COR-L47 (cell line): ENCODE measurements at places on chromosomes 4 and X.

DNA sequence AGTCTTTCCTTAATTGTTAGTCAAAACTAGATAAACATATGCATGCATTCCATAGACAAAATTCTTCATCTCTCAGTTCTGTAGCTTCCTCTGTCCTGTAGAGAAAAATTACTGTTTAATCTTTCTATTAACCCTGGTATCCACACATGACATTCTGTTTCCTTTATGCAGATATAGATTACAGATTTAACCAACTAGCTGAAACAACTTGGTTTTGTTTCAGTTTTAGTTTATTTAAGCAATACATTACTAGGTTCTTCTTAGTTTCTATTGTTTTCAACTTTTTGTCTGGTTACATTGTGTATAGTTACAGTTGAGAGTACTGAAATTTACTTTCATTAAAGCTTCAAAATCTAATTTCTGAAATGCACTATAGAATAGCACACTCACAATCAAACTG is 933.9 kb upstream of the EPHA5 start:
- no peak for DNase-seq

DNA sequence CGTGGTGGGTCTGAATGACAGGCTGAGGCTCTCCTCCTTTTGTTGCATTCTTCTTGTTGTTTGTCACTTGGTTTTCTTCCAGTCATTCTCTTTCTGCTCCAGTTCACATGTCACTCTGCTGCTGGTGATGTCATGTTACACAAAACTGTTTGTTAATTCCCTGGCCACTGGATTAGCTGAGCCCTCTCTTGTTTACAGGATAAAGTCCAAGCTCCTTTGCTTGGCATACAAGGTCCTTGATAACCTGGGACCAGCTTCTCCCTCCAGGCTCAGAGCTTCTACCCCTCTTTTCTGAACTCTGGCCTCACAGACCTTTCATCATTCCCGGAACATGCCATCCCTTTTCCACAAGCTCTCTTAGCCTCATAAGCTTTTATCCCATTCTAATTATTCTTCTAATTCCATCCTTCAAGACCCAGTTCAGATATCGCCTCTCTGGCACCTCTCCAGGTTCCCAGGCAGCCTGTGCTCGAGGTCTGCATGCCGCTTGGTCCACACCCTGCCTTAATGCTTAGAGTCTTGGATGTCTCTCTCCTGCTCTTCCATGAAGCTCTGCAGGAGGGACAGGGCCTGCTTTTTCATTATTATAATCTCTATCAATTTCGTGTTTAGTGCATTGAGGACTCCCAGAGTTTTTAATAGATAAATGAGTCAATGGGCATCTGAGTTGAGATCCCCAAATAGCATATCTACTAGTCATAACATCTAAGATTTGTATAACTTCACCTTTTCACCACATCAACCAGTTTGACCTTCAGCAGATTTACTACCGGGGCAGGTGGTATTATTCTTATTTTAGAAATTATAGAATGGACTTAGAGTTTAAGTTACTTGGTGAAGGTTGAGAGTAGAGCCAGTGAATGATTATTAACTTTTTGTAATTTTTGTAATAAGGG is 98.7 kb downstream of the TMEM131L start:
- DNase-seq: peak; percentile 23

GRCh38 chr4:140738139-140738538 is 18.0 kb downstream of the TBC1D9 start:
- DNase-seq: no peak

- peak; percentile 0 for DNase-seq
Observed at GRCh38 chrX:94662689-94663088, 988.7 kb downstream of the FAM133A start.

DNA sequence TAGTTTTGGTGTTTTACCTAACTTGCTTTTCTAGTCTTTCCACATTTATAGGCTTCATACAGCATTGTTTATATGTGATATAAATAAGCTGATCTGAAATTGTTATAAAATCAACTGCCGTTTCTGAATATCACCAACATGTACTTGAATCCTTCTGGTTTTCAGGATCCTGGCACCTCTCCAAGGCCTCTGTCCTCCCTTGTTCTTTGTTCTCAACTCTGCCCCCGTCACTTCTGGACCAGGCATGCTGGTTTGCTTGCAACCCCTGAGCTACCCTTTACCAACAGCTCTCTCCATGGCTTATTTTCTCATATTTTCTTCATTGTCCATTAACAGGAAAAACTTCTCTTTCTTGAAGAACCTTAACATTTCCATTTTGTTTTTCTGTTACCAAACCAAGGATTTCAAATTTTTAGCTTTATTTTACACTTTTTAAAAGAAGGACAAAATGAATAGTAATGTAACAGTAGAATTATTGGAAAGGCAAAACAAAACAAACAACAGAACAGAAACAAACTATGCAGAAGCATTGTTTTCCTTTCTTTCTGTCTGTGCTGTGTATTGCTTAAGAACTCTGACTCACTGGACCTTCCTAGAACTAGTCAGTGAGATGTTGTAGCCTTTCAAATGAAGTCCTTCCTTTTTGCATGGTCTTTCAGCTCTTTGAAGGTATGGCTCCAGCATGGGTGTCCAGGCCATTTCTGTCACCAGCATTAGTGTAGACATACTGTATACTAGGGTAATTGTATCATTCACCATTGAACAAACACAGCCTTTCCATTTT is 44.8 kb downstream of the BANK1 start:
- DNase-seq: peak; percentile 63

- no peak for DNase-seq
Observed at GRCh38 chr4:168919706-168920324, 90.2 kb downstream of the CBR4 start.

DNA sequence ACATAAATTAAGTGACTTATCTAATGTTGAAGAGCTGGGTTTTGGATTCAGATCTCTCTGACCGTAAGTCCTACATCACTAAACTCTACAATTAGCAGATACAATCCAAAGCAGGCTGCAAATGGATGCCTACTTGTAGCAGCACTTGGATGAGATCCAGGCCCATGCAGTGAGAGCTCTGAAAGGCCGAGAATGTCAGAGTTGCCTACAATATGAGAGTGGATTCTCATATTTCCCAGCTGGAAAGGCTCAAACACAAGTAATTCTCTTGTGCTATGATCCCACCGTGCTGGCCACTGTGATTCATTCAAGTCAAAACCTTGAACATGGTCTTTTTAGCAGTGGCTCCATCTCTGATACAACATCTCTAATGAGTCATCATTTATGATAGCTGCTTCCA is 125.4 kb upstream of the CHRDL1 start:
- no peak for DNase-seq

- DNase-seq: no peak
Observed at GRCh38 chr4:112517067-112517634, 1.2 kb upstream of the NEUROG2 start.

- DNase-seq: no peak
Observed at GRCh38 chrX:68186552-68187262, 246.6 kb downstream of the OPHN1 start.

- DNase-seq: no peak
Observed at GRCh38 chrX:123881330-123881729, 21.5 kb downstream of the XIAP start.

DNA sequence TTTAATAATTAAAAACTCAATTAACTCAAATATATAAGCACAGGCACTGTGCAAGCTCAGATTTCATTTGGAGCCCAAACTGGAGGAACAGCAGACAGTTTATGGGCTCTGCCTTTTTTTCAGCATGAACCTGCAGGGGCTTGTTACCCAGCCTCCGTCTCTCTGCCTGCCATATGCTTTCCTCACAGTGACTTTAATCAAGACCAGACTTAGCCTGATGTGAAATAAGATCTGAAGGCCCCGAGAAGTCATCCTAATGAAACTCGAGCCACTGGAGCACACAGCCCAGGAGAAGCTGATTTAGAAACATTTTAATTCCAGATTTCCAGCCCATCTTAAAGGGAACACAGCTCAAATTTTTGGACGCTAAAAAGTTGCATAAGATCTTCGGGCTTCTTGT is 55.6 kb downstream of the SPATA18 start:
- DNase-seq: no peak

- no peak for DNase-seq
Observed at GRCh38 chrX:68018248-68019203, 414.8 kb downstream of the OPHN1 start.

- DNase-seq: no peak
Observed at GRCh38 chrX:9144701-9145241, 110.8 kb upstream of the FAM9B start.

DNA sequence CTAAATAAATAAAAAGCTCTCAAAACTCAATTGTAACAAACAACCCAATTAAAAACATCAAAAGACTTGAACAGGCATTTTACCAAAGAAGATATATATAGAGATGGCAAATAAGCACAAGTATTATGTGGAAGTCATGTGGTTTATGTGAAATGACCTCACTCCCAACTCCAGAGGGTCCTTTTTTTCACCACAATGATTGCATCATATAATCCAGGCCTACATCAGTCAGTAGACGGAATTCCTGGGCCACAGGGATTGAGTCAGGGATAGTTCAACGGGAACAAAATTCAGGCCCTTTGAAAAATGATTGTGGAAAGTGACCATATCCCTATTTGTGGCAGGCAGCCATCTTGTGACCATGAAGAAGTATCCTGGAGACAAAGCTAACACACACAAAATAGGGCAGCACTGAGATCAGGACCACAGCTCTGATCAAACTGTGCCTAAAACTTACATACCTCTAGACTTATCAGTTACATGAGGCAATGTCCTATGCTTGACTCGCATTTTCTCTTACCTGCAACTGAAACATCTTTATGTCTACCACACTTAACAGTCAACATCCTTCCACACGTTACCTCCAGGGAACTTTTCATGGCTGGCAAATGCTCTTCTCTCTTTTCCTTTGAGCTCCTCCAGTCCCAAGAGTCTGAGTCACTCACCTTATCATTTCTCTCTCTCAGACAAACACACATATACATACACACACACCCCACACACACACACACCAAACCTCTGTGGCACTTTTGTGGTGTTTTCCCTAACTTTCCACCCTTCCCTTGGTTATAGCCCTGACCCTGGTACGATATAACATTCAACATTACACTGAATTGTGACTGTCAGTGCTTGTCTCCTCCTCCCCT is 113.5 kb downstream of the PHF8 start:
- DNase-seq: no peak

DNA sequence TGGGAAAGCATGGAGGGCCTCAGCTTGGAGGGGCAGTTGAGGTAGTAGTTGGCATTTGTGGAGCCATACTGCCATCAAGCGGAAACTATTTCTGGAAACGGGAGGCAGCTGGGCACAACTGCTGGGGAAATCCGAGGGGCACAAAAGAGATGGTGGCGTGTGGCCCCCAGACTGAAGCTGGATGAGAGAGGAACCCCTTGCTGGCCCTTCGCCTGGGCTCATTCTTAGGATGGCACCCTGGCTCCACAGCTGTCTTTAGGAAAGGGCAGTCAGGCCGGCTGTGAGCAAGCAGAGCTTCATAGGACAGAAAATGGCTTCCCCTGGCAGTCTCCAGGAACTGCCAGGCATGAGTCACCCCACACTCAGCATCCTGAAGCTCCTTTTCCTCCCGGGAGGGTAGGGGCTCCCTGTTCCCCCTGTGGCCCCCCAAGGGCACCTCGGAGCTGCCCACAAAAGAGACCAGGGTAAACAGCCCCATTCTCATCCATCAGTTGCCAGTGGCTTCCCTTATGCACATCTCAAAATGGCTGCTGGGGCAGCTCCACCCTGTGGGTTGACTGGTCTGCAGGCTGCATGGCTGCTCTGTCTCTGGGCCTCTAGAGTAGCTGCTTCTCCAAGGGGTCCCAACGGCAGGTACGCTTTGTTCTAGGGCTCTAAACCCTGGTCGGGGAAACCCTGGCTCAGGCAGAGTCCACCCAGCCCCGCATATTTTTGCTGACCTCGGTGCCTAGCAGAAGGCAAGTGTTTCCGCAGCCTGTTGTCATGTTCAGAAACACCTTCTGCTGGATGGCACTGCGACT is 64.7 kb downstream of the NBDY start:
- no peak for DNase-seq

GRCh38 chrX:106874075-106874474 is 29.1 kb downstream of the RIPPLY1 start:
- no peak for DNase-seq

- DNase-seq: no peak
Observed at GRCh38 chrX:105191878-105192277, 28.6 kb downstream of the TEX13A start.

- DNase-seq: no peak
Observed at GRCh38 chr4:153976954-153977353, 188.1 kb upstream of the SFRP2 start.

GRCh38 chr4:136706942-136707341 is 825.4 kb downstream of the PCDH18 start:
- no peak for DNase-seq

- DNase-seq: no peak
Observed at GRCh38 chrX:103382877-103383276, 6.5 kb downstream of the BEX3 start.

GRCh38 chrX:2701600-2701999 is 10.5 kb downstream of the CD99 start:
- DNase-seq: no peak
